Stimulated activated CD8-positive, alpha-beta memory T cell treated with anti-CD3 and anti-CD28 coated beads, Interleukin-15, amount 100 ng/mL, for 24 hours (primary cell): ENCODE measurements at places on chromosomes 5 and 9.

GRCh38 chr9:108058135-108058814 lies 568.7 kb upstream of the KLF4 start:
- DNase-seq, result no peak

DNA sequence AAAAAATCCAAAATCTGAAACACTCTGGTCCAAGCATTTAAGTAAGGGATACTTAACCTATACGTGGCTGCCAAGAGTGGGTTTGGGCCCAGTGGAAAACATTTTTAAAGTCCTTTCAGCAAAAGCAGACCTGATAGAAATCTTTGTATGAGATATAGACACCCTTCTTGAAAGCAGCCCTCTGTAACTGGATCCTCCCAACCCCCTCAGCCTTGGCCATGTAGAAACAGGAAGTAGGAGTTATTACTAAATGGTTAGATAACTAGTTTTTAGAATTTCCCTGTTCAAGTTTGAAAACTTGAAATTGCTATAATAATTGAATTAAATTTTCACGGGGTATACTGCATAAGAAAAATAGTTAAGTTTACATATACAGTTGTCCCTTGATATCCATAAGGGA lies 111.3 kb upstream of the PCA3 start:
- no peak for DNase-seq

DNA sequence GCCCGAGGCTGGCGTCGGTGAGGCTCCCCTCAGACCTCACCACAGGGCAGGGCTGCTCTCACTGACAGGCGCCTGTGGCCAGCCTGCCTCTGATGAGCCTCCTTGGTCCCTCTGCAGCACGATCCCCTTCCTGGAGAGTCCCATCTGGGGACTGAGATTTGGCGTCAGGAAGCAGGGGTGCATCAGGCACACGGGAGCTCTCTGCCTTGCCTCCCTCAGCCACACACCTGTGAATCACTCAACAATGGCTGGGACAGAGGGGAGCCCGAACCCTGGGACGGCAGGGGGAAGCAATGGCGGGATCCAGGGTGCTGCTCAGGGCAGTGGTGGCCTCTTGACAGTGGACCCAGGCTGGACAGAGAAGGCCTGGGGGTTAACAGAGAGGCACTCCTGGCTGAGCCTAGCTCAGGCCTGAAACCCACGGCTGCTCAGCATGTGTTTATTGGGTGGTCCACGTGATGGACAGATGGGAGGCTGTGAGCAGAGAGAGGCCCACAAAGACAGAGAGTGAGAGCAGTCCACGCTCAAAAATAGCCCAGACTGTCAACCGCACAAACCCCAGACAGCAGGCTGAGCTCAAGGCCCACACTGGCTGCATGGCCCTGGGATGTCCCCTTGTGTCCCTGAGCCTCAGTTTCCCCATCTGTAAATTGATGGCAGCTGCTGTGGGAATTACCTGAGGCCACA lies 11.9 kb downstream of the RASGEF1C start:
- no peak for DNase-seq

GRCh38 chr5:89236900-89237299 lies 353.9 kb upstream of the MEF2C start:
- no peak for DNase-seq

- DNase-seq, result no peak
Observed at GRCh38 chr5:105506692-105507277, 1944.2 kb upstream of the NUDT12 start.

GRCh38 chr9:25353783-25354182 lies 324.5 kb downstream of the TUSC1 start:
- no peak for DNase-seq
